ENCODE measurements at places on chromosomes 1 and 21.

GRCh38 chr1:55987491-55988249 is 591.7 kb downstream of the PLPP3 start:
- DNase-seq, result no peak

- DNase-seq, result no peak
These were observed 316.9 kb upstream of the ADGRL4 start for GRCh38 chr1:79323239-79324025.

DNA sequence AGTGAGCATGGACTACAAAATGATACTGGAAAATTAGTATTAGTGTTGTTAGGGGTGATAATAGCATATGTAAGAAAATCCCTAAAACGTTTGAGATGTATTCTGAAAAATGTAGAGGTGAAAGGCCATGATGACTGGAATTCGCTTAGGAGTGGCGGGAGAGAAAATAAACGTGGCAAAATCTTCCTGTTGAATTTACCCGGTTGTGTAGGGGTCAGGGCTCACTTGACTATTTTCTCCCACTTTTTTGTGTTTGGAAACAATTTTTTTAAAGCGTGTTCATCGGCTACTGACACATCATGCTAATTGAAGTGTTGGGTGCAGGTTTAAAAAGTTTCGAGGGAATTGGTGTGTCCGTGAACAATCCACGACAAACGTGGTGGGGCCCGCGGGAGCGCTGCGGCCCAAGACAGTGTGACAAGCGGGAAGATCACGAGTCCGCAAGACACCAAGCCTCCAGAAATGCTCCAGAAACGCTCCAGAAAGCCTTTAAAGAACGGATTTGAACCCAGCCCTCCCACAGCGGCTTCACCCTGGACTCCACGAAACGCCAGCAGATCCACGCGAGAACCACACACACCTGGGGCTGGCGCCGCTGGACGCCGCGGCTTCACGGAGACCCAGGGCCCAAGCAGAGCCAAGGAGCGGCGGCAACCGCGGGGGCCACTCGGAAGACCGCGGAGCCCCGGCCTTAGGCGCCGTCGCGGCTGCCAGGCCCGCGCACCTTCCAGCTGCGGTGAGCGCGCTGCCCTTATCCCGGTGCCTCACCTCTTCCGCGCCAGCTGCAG is 573 bp downstream of the PSMG1 start:
- DNase-seq, result no peak

DNA sequence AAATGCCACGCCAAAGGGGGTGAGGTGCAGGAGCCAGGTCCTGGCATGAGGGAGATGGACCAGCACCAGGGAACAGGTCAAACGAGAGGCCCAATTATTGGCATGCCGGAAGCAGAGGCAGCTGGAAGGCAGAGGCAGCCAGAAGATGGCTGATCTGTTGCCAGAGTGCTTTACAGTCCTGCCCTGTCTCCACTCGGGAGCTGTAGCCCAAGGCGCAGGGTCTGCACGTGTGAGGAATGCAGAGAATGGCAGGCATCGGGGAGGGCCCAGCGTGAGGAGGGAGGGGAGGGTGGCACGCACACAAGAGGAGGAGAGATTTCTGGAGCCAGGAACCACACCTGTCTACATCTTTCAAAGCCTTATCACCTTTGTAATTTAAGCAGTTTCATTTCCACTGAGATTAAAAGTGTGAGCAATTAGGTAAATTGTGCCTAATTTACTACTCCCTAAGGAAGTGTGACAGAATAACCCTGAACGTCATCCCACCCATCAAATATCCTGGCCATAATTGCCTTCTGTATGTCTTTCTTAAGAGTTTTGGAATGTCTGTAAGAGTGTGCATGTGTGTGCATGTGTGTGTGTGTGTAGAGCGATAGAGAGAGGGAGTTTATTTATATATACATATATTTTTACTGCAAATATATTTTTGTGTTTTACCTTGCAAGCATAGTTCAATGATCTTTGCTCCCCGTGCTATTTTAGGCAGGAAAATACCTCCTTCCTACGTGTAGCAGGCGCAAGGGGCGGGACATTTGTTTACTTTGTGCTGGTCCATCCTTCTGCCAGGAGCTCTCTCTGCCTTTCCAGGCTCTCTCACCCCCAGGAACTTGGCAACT is 125.5 kb upstream of the SERBP1 start:
- DNase-seq, result no peak

GRCh38 chr1:46606255-46606965 is 2.3 kb upstream of the MKNK1 start:
- DNase-seq, result no peak

DNA sequence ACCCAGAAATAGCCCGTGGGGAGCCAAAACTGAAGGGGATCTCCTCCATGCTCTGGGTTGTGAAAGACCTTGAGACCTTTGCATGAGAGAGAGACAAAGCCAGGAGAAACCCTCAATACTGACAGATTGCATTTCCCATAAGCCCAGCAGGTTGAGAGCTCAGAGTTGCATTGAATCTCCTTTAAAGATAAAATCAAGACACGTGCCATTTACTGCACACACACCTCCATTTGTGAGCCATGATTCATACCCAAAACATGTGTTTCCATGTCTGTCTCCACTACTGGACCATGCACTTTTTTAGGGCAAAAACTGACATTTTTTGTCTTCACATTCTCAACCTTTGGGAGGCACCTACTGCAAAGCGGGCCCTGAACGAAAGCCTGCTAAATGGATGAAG is 144.0 kb upstream of the NRIP1 start:
- no peak for DNase-seq

- DNase-seq, result no peak
These were observed 181.5 kb downstream of the NPHP4 start for GRCh38 chr1:5810553-5811270.

DNA sequence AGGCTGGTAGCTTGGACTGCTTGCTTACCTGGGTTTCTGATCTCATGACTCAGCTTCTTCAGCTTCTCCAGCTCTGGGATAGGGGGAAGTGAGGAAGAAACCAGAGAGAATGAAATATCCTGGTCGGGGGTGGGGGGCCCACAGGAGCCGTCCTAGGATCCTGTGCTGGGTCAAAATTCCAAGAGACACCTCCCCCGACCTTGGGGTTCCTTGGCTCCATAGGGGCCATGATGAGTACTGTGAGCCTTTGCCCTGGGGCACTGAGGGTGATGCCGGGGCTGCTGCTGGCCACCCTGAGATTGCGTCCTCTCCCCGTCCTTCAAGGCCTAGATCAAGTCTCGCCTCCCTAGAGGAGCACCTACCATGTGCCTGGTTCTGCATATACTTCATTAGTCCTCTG is 40.0 kb downstream of the MYOM3 start:
- DNase-seq, result no peak

Data from activated CD8-positive, alpha-beta memory T cell treated with anti-CD3 and anti-CD28 coated beads for 24 hours (primary cell).